ENCODE measurements at places on chromosomes 7 and 10.

DNA sequence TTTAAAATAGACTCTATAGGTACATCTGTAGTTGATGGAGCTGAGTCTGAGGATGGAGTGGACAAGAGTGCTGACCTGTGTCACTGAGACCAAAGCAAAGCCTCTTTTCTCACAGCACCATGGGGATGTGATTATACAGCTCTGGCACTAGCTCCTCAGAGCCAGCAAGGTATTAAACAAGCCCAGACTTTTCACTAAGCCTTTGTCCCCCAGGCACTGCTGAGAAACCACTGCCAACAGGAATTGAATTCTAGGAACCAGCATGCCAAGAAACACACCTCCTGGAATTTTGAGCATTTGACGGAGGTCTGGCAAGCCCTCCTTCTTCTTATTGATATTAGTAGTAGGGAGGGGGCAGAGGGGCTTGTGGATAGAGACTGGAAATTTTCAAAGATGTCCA, 147.0 kb downstream of the C1GALT1 start:
- no peak for DNase-seq

DNA sequence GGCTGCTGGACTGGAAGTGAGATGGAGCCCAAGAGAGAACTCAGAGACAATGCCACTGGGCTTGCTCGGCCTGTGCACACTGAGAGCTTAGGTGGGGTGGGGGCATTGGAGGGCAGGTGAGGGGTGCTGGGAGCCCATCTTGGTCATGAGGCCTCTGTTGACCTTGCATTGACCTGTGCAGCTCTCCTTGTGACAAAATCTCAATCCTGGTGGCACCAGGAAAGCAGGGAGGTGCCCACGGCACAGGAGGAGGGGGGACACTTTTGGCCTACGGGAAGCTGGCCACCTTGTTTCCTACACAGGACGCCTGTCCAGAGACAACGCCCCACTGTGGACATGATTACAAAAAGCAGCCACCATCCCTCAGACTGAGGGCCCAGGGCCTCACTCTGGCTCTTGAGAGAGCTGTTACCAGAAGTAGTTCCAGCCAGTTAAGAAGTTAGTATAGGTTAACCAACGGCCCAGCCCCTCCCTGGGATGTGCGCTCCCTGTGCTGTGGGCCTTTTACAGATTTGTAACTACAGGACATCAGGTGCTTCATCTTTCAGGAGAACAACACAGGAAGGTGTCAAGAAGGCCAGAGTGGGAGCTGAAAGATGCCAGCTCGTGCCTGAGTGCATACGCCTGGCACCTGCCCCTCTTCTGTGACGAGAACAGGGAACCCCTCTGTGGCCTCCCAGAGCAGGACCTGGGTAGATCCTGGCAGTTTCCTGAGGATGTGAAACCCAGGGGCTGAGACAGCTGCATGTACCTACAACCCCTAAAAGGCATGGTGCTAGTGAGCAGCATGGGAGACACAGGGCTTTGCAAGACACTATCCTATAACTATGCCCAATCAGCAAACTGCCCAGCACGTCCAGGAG, 10.3 kb downstream of the PKD1L1 start:
- no peak for DNase-seq

GRCh38 chr7:39624935-39625694, 1.7 kb downstream of the RALA start:
- no peak for DNase-seq

DNA sequence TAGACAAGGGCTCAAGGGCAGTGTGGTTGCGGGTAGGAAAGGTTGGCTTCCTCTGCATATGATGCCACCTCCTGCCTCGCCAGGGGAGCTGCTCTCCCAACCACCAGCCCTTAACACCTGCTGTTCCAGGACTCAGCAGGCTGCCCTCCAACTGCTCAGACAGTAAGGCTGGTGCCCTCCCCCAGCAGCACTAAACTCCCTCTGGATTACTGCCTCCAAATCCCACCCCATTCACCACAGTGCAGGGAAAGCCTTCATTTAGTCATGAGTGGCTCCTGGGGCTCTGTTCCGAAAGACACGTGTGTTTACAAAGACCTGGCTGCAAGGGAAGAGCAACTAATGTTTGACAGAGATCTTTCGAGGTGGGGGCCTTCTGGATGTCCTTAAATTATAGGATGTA, 437.2 kb upstream of the MKI67 start:
- no peak for DNase-seq

- DNase-seq = no peak
Observed at GRCh38 chr10:49446031-49446430, 50.1 kb upstream of the DRGX start.

- DNase-seq = no peak
Observed at GRCh38 chr7:11950281-11950680, 118.3 kb upstream of the THSD7A start.

DNA sequence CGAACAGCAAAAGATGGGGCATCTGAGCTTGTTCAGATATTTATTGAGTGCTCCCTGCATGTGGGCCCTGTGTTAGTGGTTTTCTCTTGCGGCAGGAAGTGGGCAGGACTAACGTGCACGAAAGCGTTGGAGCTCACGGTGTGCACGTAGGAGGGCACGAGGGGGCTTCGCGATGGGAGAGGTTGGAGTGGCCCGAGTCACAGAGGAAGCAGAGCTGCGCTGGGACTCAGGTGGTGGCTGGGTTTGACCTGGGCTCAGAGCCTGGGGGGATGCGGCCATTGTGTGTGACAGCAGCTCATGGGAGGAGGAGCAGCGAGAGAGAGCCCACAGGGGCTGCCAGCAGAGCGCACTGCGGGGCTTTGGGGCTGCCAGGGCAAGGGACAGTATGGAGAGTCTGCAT, 7.7 kb downstream of the ZSCAN25 start:
- no peak for DNase-seq

- no peak for DNase-seq
Observed at GRCh38 chr7:3236268-3236667, 64.8 kb upstream of the SDK1 start.

GRCh38 chr10:96043893-96044715, 721 bp downstream of the CCNJ start:
- peak; percentile 47 for DNase-seq

GRCh38 chr10:116696919-116697318, 45.4 kb downstream of the HSPA12A start:
- no peak for DNase-seq

GRCh38 chr10:30818854-30819253, 189.3 kb upstream of the LYZL2 start:
- no peak for DNase-seq

GRCh38 chr10:49135575-49136313, 1.9 kb upstream of the FAM170B start:
- DNase-seq = no peak

GRCh38 chr7:130388671-130389070, 8.4 kb downstream of the CPA1 start:
- no peak for DNase-seq

DNA sequence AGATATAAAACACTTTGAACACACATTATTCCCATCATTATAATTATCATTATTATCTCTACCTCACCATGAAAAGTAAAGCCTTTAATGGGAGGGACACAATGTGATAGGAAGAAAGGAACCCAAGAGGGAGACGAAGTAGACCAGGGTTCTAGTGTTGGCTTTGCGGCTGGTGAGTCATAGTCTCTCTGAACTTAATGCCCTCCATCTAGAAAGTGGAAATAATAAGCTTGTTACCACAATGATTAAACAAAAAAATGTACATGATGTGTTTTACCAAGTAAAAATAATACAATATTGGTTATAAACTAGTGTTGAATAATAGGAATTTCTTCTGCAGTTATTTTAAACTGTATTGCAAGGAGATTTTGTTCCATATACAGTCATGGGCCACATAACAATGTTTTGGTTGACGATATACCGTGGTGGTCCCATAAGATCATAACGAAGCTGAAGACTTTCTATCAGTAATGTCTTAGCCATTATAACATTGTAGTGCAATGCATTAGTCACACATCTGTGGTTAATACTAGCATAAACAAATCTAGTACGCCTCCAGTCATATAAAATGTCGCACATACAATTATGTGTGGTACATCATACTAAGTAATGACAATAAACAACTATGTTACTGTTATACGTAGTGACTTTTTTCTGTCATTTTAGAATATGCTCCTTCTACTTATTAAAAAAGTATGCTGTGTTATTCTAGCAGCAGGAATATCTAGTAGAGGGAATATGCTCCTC, 450.6 kb upstream of the SORCS1 start:
- no peak for DNase-seq

- DNase-seq = no peak
Observed at GRCh38 chr10:16648366-16648765, 126.7 kb upstream of the C1QL3 start.

DNA sequence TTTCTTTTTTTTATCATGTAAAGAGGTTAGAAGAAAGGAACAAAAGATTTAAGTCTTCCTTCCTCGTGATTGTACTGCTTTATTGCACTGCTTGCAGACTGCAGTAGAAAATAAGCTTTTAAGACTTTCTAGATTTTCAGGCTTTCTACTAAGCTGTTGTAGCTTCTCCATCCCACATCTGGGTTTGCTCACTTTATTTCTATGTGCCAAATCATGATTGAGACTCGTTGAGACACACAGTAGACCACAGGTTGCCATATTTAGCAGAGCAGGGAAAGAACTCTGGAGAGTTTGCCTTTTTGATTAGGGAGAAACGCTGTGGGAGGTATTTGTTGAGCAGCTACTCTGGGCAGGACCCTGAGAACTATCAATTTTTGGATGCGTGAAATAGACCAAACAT, 89.2 kb upstream of the BTBD16 start:
- DNase-seq = no peak

GRCh38 chr10:121694966-121695643, 96.9 kb upstream of the FGFR2 start:
- no peak for DNase-seq

- DNase-seq = no peak
Observed at GRCh38 chr7:1192171-1192676, 32.2 kb upstream of the ZFAND2A start.

DNA sequence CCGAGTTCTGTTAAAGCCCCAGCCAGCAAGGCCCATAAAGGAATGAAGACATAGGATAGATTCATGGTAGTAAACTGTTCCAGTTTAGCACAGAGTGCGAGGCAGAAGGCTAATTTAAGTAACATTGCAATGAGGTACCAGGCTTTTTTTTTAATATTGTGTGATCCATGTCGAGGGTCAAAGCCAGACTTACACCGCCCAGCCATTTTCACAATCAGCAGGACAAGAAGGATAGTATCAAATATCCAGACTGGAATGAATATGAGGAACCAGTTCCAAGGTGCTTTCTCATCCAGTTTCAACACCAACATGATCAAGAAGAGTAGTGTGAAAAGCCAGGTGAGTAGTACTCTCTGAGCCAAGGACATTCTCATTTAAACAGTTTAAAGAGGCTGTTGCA, 4.2 kb downstream of the TMEM60 start:
- no peak for DNase-seq

DNA sequence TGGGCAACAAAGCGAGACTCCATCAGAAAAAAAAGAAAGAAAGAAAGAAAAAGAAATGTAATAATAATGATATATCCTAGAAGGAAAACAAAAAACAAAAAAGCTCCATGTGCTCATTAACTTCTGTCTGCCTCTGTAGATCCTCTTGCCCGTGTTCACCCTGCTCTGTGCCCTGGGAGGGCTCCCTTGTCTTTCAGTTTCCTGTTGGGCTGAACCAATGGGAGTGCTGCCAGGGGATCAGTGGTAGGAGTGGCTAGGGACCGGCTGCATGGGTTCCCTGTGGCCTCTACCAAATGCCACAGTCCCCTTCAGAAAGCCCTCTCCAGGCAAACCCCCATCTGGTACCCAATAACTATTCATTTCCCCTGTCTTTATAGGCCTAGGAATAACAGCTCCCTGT, 51.8 kb upstream of the PARD3 start:
- peak; percentile 42 for DNase-seq

DNA sequence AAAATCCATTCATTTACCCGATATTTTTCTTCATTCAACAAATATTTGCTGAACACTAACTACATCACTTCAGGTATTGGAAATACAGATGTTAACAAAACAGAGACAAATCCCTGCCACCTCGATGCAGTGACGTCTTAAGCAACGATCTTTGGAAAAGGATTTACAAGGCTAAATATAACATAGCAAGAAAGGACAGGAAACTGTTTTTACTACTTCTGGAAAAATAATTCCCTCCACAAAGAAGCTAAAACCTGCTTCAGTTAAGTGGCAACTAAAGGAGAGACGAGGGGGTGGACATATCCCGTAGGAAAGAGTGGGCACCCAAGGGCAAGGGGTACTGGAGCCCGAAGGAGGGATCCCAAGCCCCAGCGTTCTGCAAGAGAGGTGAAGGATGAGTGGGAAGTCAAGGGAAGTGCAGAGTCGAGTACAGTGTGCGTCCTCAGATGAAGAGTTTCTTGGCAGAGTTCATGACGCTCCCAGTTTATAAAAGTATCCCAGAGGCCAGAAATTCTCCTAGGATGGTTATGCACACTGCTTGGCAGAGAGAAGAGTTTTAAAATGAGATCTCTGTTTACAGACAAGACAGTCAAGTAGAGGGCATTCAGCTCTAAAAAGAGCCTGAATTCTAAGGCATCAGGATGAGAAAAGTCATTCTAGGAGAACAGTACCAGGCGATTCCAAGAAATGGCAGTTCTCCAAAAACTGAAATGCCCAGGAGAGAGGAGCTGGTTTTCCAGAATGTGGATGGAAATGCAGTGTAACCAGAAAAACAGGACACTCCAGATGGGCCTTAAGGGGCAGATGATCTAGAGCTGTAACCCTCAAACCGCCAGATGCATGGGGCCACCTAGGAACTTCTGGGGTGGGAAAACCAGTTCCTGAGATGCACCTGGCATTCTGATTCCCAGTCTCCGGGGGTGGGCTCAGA, 97.3 kb downstream of the GRB10 start:
- no peak for DNase-seq
